ENCODE measurements at places on chromosomes 1 and 21.

GRCh38 chr21:35484851-35485250, 435.7 kb upstream of the RUNX1 start:
- DNase-seq = no peak

- DNase-seq = no peak
Measured at GRCh38 chr21:21019681-21020080, 21.5 kb downstream of the NCAM2 start.

DNA sequence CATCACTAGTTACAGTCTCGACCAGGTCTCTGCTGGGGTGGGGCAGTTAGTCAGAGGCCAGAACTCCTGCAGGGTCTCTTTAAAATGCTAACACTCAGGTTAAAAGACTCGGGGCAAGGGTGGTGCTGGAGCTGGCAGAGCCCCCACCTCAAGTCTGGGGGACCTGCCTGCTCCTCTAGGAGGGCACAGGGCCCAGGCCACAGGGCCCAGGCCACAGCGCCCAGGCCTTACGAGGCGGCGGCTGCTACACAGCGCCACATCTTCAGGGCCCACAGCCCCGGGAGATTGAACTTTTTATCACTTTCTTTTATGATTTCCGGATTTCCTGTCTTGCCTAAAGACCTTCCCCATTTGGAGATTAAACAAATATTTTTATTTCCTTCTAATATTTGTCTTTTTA, 10.4 kb downstream of the MPZ start:
- no peak for DNase-seq

- DNase-seq = no peak
Measured at GRCh38 chr1:234127026-234127671, 222.7 kb downstream of the SLC35F3 start.

DNA sequence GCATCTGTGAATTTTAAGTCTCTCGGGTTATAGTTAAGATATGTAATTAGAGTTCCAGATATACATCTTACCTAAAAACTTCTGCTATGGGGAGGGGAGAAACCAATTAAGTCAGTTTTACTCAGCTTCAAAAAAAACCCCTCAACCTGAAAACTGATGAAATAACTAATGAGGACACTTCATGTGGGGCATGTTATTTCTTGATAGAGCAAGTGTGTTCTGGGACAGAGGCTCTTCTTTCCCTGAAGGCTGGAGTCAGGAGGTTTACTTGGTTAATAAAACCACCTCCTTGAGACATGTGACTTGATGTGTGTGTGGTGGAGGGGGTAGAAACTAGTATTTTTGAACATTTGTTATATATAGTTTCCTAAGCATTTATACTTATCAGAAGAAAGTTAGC, 313.0 kb upstream of the ST6GALNAC5 start:
- no peak for DNase-seq

DNA sequence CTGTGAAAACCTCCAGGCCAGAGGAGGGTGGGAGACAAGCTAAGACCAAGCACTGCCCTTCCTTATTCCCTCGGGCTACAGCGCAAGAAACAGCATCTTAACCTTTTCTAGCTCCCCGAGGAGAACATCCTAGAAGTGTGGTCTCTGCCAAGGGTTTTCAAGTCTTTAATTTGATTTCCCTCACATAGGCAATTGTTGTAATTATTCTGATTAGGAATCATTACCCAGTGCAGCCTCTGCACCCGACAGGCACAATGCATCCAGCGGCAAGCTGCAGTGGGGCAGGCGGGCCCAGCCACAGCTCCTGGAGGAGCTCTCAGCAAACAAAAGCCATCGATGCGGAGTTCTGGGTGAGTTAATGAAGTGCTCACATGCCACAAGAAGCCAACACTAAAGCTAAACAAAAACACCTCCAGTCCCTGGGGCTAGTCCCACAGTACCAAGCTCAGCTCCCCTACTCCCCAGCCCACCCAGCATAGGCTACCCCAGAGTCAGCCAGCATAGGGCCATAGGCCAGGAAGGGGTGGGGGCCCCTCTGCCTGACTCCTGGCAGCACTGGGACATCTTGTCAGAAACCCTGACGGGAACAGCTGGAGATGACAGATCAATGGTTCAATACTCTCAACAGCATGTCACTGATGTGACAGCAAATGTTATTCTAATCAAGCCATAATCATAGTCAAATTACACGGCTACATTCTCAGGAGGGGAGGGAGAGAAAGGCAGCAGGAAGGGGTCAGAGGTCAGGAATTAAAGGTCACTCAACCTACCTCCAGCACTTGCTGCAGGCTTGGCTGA, 42.5 kb downstream of the ERI3 start:
- no peak for DNase-seq

DNA sequence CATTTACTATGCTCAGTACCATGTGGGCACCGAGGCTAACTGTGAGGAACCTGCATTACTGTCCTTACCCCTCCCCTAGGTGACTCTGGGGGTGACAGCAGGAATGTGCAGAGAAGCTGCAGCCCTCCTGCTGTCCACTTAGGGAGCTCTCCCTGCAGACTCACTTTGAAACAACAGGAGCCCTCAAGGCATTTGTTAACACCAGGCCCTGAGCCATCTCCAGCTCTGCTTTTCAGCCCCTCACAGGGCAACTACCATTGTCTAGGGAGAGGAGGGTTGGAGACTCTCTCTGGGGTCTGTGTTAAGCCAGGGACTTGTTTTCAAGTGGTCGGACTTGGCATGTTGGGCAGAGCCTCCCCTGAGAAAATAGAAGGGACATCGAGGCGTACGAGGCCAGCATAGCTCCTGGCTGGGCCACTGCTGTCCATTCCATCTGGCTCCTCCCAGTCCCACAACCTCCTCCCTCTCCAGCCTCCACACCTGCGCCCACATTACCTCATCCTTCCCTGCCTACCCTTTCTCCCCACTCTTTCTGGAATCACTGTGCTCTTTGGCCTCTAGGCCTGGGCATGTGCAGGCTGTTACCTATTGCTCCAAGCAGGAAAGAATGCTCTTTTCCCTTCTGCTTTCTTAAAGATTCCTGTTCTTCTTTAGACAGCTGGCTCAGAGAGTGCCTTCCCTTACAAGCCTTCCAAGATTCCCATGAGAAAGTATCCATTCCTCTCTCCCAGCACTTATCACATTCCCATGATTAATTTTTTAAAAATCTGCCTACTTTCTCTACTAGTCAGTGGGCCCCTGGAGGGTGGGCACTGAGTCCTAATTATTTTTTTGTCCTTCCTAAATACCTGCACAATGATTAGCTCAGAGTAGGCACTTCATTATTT, 102.7 kb upstream of the GCLM start:
- DNase-seq = no peak

- no peak for DNase-seq
Measured at GRCh38 chr1:199301472-199302217, 662.8 kb downstream of the PTPRC start.

- no peak for DNase-seq
Measured at GRCh38 chr1:64312431-64312830, 109.0 kb downstream of the UBE2U start.

- DNase-seq = no peak
Measured at GRCh38 chr21:26887251-26887650, 42.0 kb upstream of the ADAMTS1 start.

DNA sequence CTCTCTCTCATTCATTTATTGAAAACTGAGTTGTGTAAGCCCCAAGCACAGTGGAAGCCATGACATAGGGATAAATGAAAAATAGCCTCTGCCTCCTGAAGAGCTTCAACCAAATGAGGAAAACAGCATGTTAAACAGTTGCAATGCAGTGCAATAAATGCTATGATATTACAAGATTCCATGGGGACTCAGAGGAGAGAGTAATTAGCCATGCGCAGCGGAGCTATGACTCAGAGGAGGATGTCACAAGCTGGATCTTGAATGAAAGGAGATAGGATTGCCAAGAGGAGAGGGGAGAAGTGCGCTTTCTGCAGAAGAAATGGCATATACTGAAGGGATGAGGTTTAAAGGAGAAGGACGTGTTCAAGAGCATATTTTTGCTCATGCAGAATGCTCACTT, 231.3 kb upstream of the PLXNA2 start:
- no peak for DNase-seq

- no peak for DNase-seq
Measured at GRCh38 chr1:116306840-116307442, 66.1 kb upstream of the ATP1A1 start.

All from nephron progenitor cell (in vitro differentiated cells).